Parietal lobe (tissue), 2 donors: ENCODE measurements at places on chromosomes 2 and 18. TPM values are rescaled to one million over a fixed set of nuclear protein-coding genes. Genes with fewer than 3 reads are reported as not detected.

Gene C2orf72
- total RNA-seq, result 33.5 TPM

Gene ELOA2
- not detected for total RNA-seq

Gene CCT4
- total RNA-seq, result 132 TPM

Gene RTP5
- 3.1 TPM for total RNA-seq
